Trophoblast cell (in vitro differentiated cells and primary cell): ENCODE measurements at places on chromosomes 3 and 15.

DNA sequence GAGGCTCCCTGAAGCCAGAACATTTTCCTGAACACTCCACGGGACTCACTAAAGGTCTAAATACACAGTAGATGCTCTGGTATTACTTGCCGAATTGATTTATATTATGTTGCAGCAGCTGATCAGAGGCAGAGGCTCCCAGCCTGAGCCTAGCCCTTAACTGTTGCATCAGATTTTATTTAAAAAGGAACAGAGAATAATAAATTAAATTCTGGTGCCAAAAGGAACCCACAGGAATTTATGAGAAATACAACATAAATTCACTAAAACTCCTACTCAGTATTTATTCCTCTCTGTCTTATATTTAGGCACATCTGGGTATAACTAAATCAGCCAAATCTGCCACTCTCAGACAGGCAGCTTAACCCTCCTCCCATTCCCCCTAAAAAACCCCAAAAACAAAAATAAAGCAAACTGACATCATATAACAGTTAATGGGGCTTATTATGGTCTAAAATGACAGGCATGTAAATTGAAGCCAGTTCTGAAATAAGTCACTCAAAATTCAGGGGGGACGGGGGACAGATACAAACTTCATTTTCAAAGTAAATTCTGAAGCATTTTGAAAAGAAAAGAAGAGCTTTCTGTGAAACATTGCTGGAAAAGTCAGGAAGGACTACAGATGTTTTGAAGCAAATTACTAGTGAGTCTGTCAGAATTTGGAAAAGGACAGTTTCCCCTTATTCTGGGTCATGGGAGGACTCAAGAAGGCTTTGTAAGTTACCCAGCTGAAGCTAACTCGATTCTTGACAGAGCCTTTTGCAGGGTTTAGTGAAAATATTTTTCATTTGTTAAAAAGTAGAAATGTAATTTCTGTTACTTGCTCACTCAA lies 53.8 kb upstream of the CORO2B start:
- no peak overlapping the region for H3K27ac ChIP-seq
- no peaks in the 10 kb centered on the region for H3K4me1 ChIP-seq
- H3K36me3 ChIP-seq: no peaks in the 10 kb centered on the region
- H3K27me3 ChIP-seq: no peaks in the 10 kb centered on the region
- DNase-seq: no peak

DNA sequence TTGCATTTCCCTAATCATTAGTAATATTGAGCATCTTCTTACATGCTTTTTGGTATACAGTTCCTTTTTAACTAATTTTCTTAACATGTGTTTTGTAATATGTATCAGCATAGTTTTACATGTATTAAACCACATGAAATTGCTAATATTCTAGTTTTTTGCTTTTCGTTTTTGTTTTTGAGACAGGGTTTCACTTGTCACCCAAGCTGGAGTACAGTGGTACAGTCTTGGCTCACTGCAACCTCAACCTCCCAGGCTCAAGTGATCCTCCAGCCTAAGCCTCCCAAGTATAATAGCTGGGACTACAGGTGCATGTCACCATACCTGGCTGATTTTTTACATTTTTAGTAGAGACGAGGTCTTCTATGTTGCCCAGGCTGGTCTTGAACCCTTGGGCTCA lies 4.4 kb upstream of the ISG20 start:
- H3K27me3 ChIP-seq: no peaks in the 10 kb centered on the region
- H3K36me3 ChIP-seq: peaks cover 35% of the 10 kb centered on the region
- H3K4me3 ChIP-seq: no peak overlapping the region
- no peak for DNase-seq
- H3K4me1 ChIP-seq: peaks cover 19% of the 10 kb centered on the region

DNA sequence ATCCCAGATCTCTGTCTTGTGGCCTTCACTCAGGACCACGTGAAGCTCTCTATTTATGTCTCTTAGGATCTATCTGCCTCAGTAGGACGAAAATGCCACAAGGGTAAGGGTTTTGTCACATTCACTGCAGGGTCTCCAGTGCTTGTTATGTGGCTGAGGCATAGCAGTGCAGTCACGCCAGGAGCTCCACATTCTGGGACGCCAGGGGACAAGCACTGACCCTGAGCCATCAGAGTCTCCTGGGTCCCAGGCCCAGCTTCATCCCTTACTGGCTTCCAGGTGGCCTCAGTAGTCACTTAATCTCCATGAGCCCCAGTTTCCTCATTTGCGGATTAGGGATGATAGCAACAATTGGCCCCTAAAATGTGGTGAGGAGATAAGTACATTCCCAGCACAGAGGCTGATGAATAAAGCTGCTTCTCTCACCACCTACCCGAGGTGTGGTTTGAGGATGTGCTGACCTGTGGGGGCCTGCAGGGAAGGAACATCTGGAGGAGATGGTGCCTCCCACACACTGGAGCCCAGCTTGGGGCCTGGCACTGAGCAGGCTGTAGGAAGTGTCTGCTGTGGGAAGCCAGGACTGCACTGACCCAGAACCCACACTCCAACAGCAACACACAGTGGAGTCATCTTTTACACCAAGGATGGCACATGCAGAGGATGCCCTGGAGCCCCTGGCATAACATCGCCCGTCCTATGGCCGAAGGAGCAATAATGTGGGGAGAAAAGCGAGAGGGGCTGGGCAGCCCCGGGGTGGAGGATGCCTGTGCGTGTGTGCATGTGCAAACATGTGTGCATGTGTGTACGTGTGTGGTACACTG lies 93.2 kb upstream of the IQSEC1 start:
- no peaks in the 10 kb centered on the region for H3K36me3 ChIP-seq
- H3K27me3 ChIP-seq: no peaks in the 10 kb centered on the region
- DNase-seq: no peak
- H3K4me3 ChIP-seq: no peak overlapping the region
- H3K27ac ChIP-seq: no peak overlapping the region

- DNase-seq: no peak
- no peak overlapping the region for H3K4me3 ChIP-seq
- no peaks in the 10 kb centered on the region for H3K27me3 ChIP-seq
- no peaks in the 10 kb centered on the region for H3K4me1 ChIP-seq
- H3K27ac ChIP-seq: no peak overlapping the region
Measured at GRCh38 chr3:47722859-47723258, 58.8 kb downstream of the SMARCC1 start.

GRCh38 chr15:41503669-41504010 lies 10.0 kb downstream of the ITPKA start:
- peaks cover 50% of the 10 kb centered on the region for H3K27me3 ChIP-seq
- H3K27ac ChIP-seq: no peak overlapping the region

DNA sequence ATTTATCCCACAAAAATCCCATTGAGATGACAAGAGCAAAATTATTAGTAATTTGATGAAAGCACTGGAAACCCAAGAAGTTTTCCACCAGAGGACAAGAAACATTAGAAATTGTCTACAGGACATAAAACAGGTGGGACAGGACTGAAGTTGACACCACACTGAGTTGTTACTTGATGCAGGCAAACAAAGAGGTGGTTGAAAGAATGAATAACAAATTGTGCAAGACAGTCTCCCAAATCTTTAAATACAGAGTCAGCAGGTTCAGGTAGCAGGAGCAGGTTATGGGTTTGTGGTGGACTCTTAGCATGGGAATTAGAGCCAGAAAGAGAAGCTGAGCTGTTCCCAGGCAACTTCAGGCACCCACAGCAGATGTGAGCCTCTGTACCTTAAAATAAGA lies 30.3 kb upstream of the ARRDC4 start:
- no peak overlapping the region for H3K4me3 ChIP-seq
- DNase-seq: no peak
- no peaks in the 10 kb centered on the region for H3K4me1 ChIP-seq
- no peak overlapping the region for H3K27ac ChIP-seq
- no peaks in the 10 kb centered on the region for H3K36me3 ChIP-seq
- no peaks in the 10 kb centered on the region for H3K27me3 ChIP-seq

GRCh38 chr15:82871358-82871757 lies 61.9 kb downstream of the WHAMM start:
- H3K36me3 ChIP-seq: no peaks in the 10 kb centered on the region
- H3K4me3 ChIP-seq: no peak overlapping the region
- no peaks in the 10 kb centered on the region for H3K27me3 ChIP-seq
- no peak overlapping the region for H3K27ac ChIP-seq
- H3K4me1 ChIP-seq: no peaks in the 10 kb centered on the region

GRCh38 chr15:55195996-55196395 lies 745 bp downstream of the RSL24D1 start:
- no peaks in the 10 kb centered on the region for H3K27me3 ChIP-seq
- H3K27ac ChIP-seq: no peak overlapping the region
- H3K4me1 ChIP-seq: no peaks in the 10 kb centered on the region
- DNase-seq: no peak

- H3K27ac ChIP-seq: no peak overlapping the region
- no peak overlapping the region for H3K4me3 ChIP-seq
- no peaks in the 10 kb centered on the region for H3K27me3 ChIP-seq
- no peak for DNase-seq
- peaks cover 3% of the 10 kb centered on the region for H3K4me1 ChIP-seq
- H3K36me3 ChIP-seq: no peaks in the 10 kb centered on the region
Measured at GRCh38 chr3:150317469-150317868, 90.6 kb upstream of the TSC22D2 start.

DNA sequence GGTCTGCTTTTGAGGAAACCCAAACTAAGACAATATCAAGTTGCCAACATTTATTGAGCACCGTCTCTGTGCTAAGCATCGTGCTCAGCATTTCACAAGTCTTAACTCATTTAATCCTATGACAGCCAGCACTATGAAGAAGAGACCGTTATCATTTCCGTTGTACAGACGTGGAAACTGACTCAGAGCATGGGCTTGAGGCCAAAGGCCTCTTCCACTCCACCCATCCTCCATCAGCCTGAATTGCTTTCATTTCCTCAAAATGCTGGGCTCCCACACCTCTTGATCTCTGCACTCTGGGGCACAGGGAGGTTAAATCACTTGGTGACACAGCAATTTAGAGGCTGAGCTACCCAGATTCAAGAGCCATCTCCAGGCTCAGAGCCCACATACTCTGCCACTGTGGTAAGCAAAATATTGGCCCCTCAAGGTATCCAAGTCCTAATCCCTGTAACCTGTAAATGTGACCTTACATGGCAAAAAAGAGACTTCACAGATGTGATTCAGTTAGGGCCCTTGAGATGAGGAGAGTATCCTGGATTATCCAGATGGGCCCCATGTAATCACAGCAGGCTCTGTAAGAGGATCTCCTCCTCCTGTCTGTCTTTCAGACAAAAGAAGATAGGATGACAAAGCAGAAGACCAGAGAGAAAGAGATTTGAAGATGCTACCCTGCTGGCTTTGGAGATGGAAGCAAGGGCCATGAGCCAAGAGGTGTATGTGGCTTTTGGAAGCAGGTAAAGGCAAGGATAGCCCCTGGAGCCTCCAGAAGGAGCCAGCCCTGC lies 24.3 kb upstream of the FLNB start:
- H3K36me3 ChIP-seq: no peaks in the 10 kb centered on the region
- no peaks in the 10 kb centered on the region for H3K27me3 ChIP-seq
- no peak overlapping the region for H3K27ac ChIP-seq

DNA sequence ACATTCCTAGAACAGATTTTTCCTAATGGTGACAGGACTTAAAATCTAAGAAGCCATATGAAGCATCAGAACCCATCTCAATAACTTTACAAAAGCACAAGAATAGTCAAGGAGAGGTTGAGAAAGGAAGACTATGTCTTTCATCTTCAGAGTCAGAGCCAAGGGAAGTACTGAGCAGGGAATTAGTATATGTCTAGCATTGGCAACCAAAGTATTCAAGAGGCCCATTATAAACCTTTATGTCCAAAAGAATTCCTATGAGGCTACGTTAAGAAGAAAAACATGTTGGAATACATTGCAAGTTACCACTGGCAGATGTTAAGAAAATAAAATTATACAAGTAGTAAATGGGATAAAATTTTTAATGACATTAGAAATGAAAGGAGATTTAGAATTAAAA lies 150.5 kb downstream of the MAGI1 start:
- H3K4me1 ChIP-seq: no peaks in the 10 kb centered on the region
- H3K27me3 ChIP-seq: no peaks in the 10 kb centered on the region
- H3K4me3 ChIP-seq: no peak overlapping the region
- no peak for DNase-seq
- no peak overlapping the region for H3K27ac ChIP-seq

DNA sequence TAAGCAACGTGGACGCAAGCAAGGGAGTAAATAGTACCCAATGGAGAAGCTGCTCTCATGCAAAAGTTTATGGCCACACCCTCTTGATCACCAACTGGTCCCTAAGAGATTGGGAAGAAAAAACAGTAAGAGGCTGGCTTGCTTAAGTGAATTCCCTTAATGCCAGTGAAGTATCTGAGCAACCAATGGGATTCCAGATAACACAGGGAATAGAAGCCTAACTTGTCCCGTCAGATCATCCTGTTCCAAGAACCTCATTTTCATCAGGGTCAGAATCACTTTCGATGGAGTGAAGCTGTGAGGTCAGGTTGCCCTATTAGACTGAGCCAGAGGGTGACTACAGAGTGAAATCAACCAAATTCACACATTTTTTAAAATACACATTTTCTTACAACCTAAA lies 104.3 kb downstream of the CD47 start:
- no peak overlapping the region for H3K4me3 ChIP-seq
- H3K27me3 ChIP-seq: no peaks in the 10 kb centered on the region
- no peaks in the 10 kb centered on the region for H3K36me3 ChIP-seq
- no peak for DNase-seq
- H3K4me1 ChIP-seq: peaks cover 34% of the 10 kb centered on the region

- H3K36me3 ChIP-seq: no peaks in the 10 kb centered on the region
- no peak overlapping the region for H3K4me3 ChIP-seq
- H3K27ac ChIP-seq: no peak overlapping the region
- no peak for DNase-seq
- peaks cover 11% of the 10 kb centered on the region for H3K4me1 ChIP-seq
- H3K27me3 ChIP-seq: no peaks in the 10 kb centered on the region
Measured at GRCh38 chr3:122982216-122983185, 45.1 kb downstream of the SEMA5B start.

- no peaks in the 10 kb centered on the region for H3K4me1 ChIP-seq
- H3K27ac ChIP-seq: no peak overlapping the region
- H3K4me3 ChIP-seq: no peak overlapping the region
- no peak for DNase-seq
- no peaks in the 10 kb centered on the region for H3K36me3 ChIP-seq
- no peaks in the 10 kb centered on the region for H3K27me3 ChIP-seq
Measured at GRCh38 chr3:17442332-17443049, 299.9 kb downstream of the TBC1D5 start.

DNA sequence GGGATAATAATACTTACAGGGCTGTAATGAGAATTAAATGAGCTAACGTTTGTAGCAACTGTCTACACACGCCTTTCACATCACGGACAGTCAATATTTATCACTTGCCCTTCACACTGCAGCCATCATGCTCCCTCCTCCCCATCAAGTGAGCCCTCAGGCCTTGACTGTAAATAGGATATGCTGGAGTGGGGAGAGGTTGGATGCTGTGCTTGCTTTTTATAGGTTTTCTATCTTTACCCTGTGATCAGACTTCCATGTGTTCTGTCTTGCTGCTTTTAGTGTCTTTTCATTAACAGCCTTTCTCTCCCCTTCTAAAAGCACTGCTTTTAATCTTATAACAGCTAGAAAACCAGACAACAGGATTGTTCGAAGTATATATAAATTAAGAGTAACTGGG lies 12.8 kb upstream of the MAGEF1 start:
- no peaks in the 10 kb centered on the region for H3K27me3 ChIP-seq
- peaks cover 10% of the 10 kb centered on the region for H3K4me1 ChIP-seq
- no peak overlapping the region for H3K4me3 ChIP-seq
- DNase-seq: no peak
- H3K27ac ChIP-seq: no peak overlapping the region
- no peaks in the 10 kb centered on the region for H3K36me3 ChIP-seq
